ENCODE measurements at places on chromosomes 13 and 19.
A peak's percentile ranks its signal among the peaks of the same experiment; 100 is the strongest.

- DNase-seq: no peak
Measured at GRCh38 chr13:33787051-33787591, 30.8 kb upstream of the RFC3 start.

GRCh38 chr19:14530005-14530348, 583 bp downstream of the TECR start:
- peak; percentile 40 for DNase-seq

GRCh38 chr13:33645591-33646554, 172.1 kb upstream of the RFC3 start:
- no peak for DNase-seq

GRCh38 chr13:102609696-102610095, 12.9 kb downstream of the TPP2 start:
- no peak for DNase-seq

GRCh38 chr19:46351241-46352041, 4.6 kb downstream of the PPP5C start:
- DNase-seq: no peak

DNA sequence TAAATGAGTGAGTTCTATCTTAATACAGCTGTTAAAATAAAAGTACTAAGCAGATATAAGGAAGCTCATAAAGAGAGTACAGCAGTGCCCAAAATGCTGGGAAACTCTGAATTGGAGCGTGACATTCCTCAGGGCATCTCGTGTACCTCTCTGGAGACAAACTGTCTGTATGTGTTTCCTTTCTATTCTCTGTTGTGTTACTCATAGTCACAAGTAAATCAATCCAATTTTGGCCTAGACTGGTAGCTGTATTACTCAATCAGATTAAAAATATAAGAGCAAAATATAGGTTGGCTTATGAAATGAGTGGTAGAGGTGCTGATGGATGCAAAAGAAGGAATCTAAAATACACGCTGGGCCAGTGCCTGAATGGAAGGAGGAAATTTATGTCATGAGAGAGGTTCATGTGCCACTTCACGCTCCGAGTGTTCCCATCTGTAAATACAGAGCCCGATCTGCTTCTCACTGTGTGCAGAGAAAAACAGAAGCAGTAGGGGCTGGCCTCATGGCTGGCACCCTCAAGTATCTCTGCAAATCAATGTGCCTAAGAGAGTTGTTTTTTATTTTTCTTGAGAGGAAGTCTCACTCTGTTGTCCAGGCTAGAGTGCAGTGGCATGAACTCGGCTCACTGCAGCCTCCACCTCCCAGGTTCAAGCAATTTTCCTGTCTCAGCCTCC, 58.7 kb upstream of the RGCC start:
- DNase-seq: no peak

- DNase-seq: no peak
Measured at GRCh38 chr19:10418485-10419199, 1.7 kb upstream of the PDE4A start.

- no peak for DNase-seq
Measured at GRCh38 chr13:23817830-23818229, 71.4 kb downstream of the MIPEP start.

DNA sequence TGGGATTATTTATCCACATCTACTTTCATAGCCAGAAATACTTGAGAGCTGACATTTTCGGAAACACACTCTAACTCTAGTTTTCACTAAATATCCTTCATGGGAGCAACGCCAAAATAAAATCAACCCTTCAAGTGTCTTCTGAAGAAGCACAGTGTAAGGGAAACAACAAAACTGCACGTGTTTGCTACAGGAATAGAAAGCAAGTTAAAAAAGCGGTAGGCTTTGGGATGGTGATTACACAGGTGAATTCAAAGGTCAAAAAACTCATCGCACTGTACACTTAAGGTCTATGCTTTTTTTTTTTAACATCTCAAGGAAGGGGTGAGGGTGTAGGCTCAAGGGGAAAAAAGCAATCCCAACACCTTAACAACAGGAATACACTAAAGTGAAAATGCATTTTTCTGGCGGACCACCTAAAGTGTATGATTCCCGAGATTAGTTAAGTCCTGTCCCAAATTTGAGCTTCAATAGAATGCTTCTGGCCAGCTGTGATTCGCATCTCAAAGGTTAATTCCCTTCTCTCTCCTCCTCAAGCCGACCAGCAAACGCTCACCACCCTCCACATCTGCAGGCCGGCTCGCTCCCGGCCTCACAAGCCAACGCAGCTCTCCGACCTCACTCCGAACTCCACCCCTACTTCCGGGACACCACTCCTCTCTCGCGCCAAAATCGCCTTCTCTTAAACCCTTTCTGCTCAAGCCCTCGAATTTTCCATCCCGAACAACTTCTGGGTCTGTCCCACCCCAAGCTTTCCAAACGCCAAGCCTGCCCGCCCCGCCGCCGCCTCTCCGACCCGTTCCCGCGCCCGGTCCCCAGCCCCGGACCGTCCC, 1.1 kb downstream of the ARGLU1 start:
- DNase-seq: no peak

DNA sequence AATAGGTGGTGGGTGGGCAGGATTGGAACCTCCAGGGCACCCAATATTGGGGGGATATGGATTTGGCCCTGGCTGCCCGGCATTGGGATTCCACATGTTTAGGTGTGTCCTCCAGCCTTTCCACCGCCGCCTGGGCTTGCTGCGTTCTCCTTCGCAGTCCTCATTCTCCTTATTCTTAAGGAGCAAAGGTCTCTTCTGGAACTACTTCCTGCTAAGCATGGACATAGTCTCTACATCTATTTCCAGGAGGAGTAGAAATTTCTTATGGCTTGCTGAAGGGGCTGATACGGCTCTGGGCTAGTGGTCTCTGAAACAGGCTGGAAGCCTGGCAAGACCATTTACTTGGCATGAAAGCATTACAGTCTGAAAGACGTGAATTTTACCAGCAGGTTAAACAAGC, 9.2 kb upstream of the FCGBP start:
- DNase-seq: no peak

GRCh38 chr19:55601084-55601483, 996 bp downstream of the ZNF524 start:
- no peak for DNase-seq

DNA sequence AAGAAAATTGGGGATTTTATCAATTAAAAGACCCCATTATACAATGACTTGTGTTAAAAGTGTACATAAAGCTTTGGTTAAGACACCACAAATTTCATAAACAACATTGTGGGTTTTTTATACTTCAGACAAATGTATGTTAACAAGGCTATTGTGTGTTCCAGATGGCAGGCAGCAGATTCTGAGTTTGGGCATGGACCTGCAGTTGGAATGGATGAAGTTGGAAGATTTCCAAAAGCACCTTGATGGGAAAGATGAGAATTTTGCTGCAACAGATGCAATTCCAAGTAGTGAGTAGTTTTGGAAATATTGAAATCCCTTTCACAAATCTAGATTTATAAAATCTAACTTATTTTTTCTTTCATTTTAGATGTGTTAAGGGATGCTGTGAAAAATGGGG, 25.4 kb downstream of the MPHOSPH8 start:
- no peak for DNase-seq

GRCh38 chr13:67408798-67409197, 178.7 kb upstream of the PCDH9 start:
- DNase-seq: no peak

GRCh38 chr19:35921012-35921411, 12.9 kb upstream of the TYROBP start:
- DNase-seq: no peak

GRCh38 chr13:46629811-46630413, 76.9 kb downstream of the LRCH1 start:
- no peak for DNase-seq

DNA sequence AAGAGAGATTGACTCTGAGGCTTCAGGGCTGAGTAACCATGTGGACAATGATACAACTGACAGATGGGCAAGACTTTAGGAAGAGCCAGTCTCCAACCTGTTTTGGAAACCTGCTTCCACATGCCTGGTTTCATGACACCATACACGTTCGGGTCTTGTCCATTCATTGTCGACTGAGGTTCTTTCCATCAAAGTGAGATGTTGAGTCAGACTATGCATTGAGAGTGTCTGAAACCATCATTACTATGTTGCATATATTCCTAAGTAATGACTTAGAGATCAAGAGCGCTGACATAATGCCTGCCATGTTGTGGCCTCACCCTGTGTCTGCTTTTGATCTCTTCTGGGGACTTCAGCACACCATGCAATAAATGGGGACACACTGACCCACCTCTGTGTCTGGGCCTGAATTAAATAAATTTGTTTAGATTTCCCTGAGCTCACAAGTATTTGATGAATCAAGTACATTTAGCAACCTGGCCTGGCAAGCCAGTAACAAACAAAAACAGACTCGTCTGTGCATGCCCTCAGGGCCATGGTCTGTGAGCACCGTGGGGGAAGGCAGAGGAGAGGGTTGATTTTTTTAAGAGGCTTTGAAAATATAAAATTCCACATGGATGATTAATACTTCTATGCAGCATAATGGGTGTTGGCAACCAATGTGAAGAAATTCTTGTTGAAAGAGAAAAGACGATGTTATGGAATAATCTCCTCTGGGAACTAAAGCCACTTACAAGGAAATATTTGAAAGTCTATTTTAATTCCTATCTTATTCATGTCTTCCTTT, 49.9 kb upstream of the UBAC2 start:
- no peak for DNase-seq

GRCh38 chr13:40943073-40943472, 76.0 kb downstream of the ELF1 start:
- DNase-seq: no peak

GRCh38 chr13:112250788-112251445, 125.2 kb upstream of the SPACA7 start:
- no peak for DNase-seq

DNA sequence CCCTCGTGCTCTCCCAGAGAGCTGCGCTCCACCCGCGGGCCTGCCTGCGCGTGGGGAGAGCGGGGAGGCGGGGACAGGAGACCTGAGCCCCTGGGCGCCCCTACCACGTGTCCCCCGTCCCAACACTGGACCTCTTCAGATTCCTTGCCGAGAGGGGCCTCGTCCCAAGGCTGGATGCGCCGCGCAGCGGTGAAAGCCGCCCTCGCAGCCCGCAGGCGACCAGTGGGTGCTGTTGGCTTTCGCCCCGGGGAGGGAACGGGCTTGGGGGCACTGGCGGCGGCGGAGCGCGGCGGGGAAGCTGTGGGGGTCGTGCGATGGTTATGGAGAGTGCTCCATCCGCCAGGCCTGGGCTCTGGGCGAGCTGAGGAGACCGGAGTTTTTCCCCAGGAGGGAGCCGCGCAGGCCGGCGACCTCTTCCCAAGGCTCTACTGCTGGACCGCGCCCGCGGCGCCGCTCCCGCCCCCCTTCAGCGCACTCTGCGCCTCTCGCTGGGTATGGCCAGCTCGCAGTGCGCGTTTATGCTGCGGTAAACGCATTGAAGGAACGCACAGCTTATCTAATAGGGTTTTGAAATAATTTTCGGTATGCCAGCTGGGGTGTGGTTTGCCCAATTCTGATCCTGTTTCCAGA, 17.2 kb upstream of the RNF17 start:
- DNase-seq: no peak

- DNase-seq: no peak
Measured at GRCh38 chr13:93147298-93147645, 79.3 kb upstream of the GPC6 start.

GRCh38 chr13:90177512-90177911, 1170.0 kb upstream of the MIR17HG start:
- no peak for DNase-seq

- no peak for DNase-seq
Measured at GRCh38 chr13:90896002-90896401, 451.5 kb upstream of the MIR17HG start.

DNA sequence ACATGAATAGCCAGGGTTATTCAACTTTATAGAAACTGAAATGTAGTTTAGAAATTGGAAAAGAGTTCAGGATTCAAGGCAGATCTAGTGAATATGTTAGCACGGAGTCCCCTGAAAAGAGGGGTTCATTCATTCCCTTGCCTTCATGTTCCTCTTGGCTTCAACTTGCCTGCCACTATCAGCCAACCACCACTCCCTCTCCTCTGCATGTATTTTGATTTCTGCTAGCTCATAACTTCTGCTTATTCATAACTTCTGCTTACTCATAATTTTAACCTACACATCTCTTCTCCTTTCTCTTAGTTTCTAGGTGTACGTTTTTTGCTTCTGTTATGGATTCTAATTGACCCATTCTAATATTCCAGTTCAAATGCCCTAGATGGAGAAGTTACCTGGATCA, 5.5 kb upstream of the SERTM1 start:
- DNase-seq: no peak

- no peak for DNase-seq
Measured at GRCh38 chr19:45973553-45974338, at the start of gene NOVA2. TSS of gene NOVA2 (minus strand) at chr19:45973865. CDS start at chr19:45973351, 514 bp downstream.

DNA sequence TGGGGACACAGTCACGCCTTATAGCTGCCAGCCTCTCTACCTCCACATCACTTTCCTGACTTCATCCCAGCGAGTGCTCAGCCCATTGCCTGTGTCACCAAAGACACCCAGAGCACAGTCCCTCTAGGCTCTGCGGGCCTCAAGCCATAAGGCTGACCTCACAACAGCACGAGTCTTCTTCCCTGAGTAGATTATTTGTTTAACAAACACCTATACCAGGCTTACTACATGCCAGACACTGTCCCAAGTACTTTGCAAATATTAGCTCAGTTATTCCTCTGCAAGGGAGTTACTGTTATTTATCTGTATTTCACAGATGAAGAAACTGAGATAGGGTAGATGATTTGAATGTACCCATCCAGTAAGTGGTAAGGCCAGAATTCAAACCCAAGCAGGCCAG, 504.3 kb downstream of the COG6 start:
- no peak for DNase-seq

GRCh38 chr13:21481359-21481758, 22.3 kb upstream of the ZDHHC20 start:
- no peak for DNase-seq

- no peak for DNase-seq
Measured at GRCh38 chr19:50599427-50599826, 31.2 kb upstream of the LRRC4B start.

DNA sequence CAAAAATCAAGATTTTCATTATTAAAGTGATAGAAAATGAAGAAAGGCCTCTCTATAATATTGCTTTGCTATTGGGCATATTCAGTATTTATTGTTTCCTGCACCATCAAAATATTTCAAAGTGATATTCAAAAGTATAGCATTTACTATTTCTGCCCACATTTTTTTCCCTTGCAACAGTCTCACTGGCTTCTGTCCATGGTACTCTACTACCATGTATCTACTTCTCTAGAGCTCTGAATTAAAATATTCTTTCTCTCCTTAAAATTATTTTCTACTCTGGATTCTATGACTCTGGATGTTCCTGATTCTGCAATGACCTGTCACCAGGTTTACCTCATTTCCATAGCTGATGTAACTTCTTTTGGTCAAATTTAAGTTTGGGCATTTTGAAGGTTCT, 1508.3 kb upstream of the PRR20A start:
- no peak for DNase-seq

- no peak for DNase-seq
Measured at GRCh38 chr13:44287958-44288357, 85.7 kb upstream of the SERP2 start.
